ENCODE measurements at places on chromosomes 12 and 14.

DNA sequence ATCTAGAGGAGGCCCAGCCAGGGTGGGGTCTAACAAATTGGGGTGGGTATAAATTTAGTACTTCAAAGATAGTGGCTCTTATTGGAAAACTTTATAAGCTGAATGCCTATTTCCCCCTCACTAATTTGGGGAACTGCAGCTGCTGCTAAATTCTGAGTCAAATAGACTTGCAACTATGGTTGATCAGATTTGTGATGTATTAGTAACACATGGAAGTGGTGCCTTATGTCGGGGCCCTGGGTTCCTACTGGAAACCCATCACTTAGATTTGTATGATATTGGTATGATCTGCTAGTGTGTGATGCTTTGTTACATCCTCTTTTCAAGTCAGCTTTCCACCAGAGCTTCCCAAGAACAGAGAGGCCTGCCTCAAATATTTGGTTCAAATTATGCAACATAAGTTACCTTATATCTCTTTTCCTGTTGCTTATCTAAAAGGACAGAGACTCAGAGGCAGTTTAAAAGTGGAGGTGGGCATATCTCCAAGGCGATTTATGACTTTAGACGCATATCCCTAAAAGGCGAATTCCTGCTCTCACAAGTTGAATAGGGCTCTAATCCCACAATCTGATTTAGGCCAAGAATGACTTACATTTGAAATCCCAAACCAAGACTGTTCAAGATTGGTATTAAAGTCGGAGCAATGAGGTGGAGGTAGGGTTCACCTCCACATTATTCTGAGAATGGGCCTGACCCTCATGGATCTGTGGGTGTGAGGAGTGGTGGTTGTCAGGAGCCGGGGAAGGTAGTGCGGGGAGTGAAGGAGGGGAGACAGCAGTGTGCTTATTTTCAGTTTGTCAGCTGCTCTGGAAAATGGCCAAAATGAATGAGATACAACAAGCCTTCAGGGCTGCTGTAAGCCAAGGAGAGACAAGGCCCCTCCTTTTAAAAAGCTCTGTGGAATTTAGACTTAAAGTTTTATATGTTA, 425.8 kb downstream of the RAD51B start:
- H3K4me1 ChIP-seq = peaks cover 4% of the 10 kb centered on the region
- no peak for DNase-seq
- no peak overlapping the region for H3K27ac ChIP-seq
- H3K27me3 ChIP-seq = no peaks in the 10 kb centered on the region
- no peak overlapping the region for H3K4me3 ChIP-seq
- no peaks in the 10 kb centered on the region for H3K36me3 ChIP-seq

- H3K4me1 ChIP-seq = no peaks in the 10 kb centered on the region
- no peak for DNase-seq
- no peaks in the 10 kb centered on the region for H3K36me3 ChIP-seq
These were observed 330.4 kb downstream of the MDGA2 start for GRCh38 chr14:47345016-47345415.

GRCh38 chr12:110501399-110501751, 536 bp downstream of the VPS29 start:
- peak overlapping the region; percentile 83 for H3K4me3 ChIP-seq
- DNase-seq = no peak
- H3K36me3 ChIP-seq = no peaks in the 10 kb centered on the region
- no peaks in the 10 kb centered on the region for H3K27me3 ChIP-seq
- H3K27ac ChIP-seq = peak overlapping the region; percentile 90

- peaks cover 14% of the 10 kb centered on the region for H3K36me3 ChIP-seq
- peak; percentile 70 for DNase-seq
- H3K27ac ChIP-seq = peak overlapping the region; percentile 98
These were observed 11.7 kb downstream of the HDAC7 start for GRCh38 chr12:47808050-47808449.

GRCh38 chr14:41642367-41642766, 35.7 kb downstream of the LRFN5 start:
- DNase-seq = no peak
- H3K4me3 ChIP-seq = no peak overlapping the region
- no peak overlapping the region for H3K27ac ChIP-seq
- H3K27me3 ChIP-seq = no peaks in the 10 kb centered on the region
- no peaks in the 10 kb centered on the region for H3K4me1 ChIP-seq
- H3K36me3 ChIP-seq = no peaks in the 10 kb centered on the region

DNA sequence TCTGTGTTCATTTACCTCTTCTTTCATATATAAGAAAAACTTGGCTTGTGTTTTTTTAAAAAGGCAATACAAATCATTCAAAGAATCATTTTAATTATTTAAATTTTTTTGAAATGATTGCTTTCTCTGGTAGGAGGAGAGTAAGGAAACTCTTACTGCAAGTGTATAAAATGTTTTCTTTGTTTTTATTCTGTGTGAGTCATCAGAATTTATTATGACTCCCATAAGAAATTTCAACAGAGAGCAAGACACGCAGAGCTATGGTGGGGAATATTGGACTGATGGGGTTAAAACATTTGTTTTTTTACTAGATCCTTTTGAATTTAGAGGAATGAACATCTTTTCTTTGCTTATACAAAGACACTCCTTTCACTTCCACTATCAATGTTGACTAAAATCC, 119.1 kb upstream of the ATXN7L3B start:
- H3K4me1 ChIP-seq = no peaks in the 10 kb centered on the region
- no peak overlapping the region for H3K27ac ChIP-seq
- no peaks in the 10 kb centered on the region for H3K36me3 ChIP-seq
- DNase-seq = no peak
- H3K27me3 ChIP-seq = no peaks in the 10 kb centered on the region
- H3K4me3 ChIP-seq = no peak overlapping the region

- no peak overlapping the region for H3K27ac ChIP-seq
- no peaks in the 10 kb centered on the region for H3K27me3 ChIP-seq
- H3K36me3 ChIP-seq = no peaks in the 10 kb centered on the region
- peaks cover 6% of the 10 kb centered on the region for H3K4me1 ChIP-seq
These were observed 3.8 kb downstream of the CLECL1 start for GRCh38 chr12:9729082-9729481.

GRCh38 chr12:2052826-2053678, at the start of gene CACNA1C:
TSS of gene CACNA1C (plus strand) at chr12:2052987. CDS start at chr12:2053563, 576 bp downstream.
- H3K4me1 ChIP-seq = peaks cover 8% of the 10 kb centered on the region
- no peak within 1 kb of the TSS for H3K27ac ChIP-seq
- DNase-seq = no peak
- peaks cover 28% of the 10 kb centered on the region for H3K27me3 ChIP-seq
- no peaks in the 10 kb centered on the region for H3K36me3 ChIP-seq
- H3K4me3 ChIP-seq = peak within 1 kb of the TSS; percentile 59

DNA sequence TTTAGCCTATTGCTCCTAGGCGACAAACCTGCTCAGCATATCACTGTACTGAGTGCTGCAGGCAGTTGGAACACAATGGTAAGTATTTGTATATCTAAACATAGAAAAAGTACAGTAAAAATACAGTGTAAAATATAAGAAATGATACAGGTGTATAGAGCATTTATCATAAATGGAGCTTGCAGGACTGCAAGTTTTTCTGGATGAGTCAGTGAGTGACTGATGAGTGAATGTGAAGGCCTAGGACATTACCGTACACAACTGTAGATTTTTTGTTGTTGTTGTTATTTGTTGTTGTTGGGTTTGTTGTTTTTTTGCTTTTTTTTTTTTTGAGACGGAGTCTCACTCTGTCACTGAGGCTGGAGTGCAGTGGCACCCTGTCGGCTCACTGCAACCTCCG, 33.4 kb downstream of the PNMA1 start:
- no peaks in the 10 kb centered on the region for H3K36me3 ChIP-seq
- no peak for DNase-seq
- H3K27ac ChIP-seq = no peak overlapping the region
- H3K4me3 ChIP-seq = no peak overlapping the region
- no peaks in the 10 kb centered on the region for H3K4me1 ChIP-seq

GRCh38 chr12:92696216-92696615, 6.6 kb upstream of the PLEKHG7 start:
- no peaks in the 10 kb centered on the region for H3K4me1 ChIP-seq
- H3K27me3 ChIP-seq = no peaks in the 10 kb centered on the region
- H3K27ac ChIP-seq = no peak overlapping the region
- DNase-seq = no peak
- no peaks in the 10 kb centered on the region for H3K36me3 ChIP-seq

- no peak overlapping the region for H3K4me3 ChIP-seq
- H3K27me3 ChIP-seq = no peaks in the 10 kb centered on the region
- H3K4me1 ChIP-seq = no peaks in the 10 kb centered on the region
- DNase-seq = no peak
These were observed 126.7 kb upstream of the BTG1 start for GRCh38 chr12:92272061-92272964.

DNA sequence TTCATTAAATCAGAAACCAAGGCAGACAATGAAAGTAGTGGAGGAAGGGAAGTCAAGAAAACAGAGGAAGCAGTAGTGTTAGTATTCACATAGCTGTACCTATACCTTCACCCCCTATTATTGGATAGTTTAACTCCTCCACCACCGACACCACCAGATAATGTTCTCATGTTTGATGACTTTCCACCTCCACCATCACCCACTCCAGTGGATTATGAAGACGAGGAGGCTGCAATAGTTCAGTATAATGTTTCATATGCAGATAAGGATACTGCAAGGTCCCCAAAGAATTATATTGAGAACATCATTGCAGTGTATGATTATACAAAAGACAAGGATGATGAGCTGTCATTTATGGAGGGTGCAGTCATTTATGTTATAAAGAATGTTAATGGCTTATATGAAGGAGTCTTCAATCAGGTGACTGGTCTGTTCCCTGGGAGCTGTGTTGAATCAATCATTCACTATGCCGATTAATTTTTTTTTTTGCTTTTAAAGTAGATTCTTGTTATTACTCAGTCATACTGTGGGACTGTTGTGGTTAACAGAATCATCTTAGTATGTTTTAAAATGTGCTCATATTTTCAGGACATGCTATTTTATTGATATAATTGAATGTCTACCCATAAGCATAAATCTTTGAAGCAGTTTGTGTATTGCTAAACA, 32.2 kb upstream of the KTN1 start:
- no peaks in the 10 kb centered on the region for H3K36me3 ChIP-seq
- H3K4me3 ChIP-seq = no peak overlapping the region
- H3K27ac ChIP-seq = no peak overlapping the region
- H3K4me1 ChIP-seq = no peaks in the 10 kb centered on the region
- no peak for DNase-seq
- no peaks in the 10 kb centered on the region for H3K27me3 ChIP-seq

DNA sequence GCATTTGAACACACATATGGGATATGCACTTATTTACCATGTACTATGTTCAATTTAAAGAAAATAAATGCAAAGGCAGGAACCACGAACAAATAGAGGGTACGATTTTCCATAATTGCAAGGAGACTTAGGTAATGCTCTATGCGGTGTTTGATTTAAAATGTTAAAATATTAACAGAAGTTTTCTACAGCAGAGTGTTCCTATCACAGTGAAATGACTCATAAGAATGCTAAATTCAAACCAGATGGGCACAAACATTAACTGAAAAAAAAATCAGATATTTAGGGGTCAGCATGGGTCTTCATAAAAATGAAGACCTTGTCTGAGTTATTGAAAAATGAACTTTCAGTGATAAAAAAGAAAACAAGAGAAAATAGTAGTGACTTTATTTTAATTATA, 65.4 kb downstream of the LLPH start:
- H3K36me3 ChIP-seq = no peaks in the 10 kb centered on the region
- no peak overlapping the region for H3K27ac ChIP-seq
- DNase-seq = no peak
- no peak overlapping the region for H3K4me3 ChIP-seq

DNA sequence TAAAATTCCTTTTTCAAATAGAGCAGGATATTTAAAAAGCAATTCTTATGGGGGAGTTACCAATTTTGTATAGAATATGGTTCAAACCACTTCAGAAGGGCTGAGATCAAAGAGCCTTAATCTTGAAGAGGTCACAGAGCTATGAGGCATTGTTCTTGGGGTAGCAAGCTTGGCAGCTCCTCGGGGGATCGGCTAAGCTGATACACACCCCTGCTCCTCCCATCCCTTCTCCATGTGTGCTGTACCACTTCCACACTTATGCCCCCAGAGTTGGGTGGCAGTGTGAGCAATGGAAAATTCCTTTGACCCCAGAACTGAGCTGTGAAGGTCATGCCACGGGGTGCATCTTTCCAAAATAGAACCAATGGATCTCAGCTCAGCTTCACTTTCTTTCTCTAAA, 15.0 kb upstream of the TMEM30B start:
- H3K36me3 ChIP-seq = no peaks in the 10 kb centered on the region
- no peaks in the 10 kb centered on the region for H3K4me1 ChIP-seq
- no peak overlapping the region for H3K27ac ChIP-seq
- no peak for DNase-seq
- H3K4me3 ChIP-seq = no peak overlapping the region
- H3K27me3 ChIP-seq = no peaks in the 10 kb centered on the region

DNA sequence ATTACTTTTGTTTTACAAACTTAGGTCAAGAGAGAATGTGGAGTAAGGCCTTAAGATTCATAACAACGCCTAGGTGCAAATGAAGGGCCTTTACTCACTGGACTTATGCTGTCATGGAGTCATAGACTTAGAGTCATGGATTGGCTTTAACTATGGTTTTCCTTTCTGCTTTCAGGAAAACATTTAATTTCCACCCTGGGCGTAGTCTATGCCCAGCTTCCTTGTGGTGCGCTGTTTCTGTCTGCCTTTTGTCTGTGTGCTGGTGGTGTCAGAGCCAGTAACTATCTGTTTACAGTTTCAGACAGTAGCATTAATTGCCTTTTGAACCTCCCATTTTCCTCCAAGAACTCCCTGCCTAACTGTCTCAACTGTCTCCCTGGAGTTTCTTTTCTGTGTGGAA, 31.8 kb upstream of the COX6A1 start:
- no peak overlapping the region for H3K4me3 ChIP-seq
- H3K27me3 ChIP-seq = peaks cover 6% of the 10 kb centered on the region
- no peak for DNase-seq
- no peaks in the 10 kb centered on the region for H3K4me1 ChIP-seq
- no peaks in the 10 kb centered on the region for H3K36me3 ChIP-seq

GRCh38 chr12:46152456-46152855, 116.4 kb downstream of the SLC38A1 start:
- no peaks in the 10 kb centered on the region for H3K36me3 ChIP-seq
- no peak for DNase-seq
- H3K27ac ChIP-seq = no peak overlapping the region
- no peaks in the 10 kb centered on the region for H3K4me1 ChIP-seq

GRCh38 chr14:74619672-74620131, 7.7 kb upstream of the LTBP2 start:
- no peak for DNase-seq
- no peak overlapping the region for H3K4me3 ChIP-seq
- H3K27me3 ChIP-seq = no peaks in the 10 kb centered on the region
- no peaks in the 10 kb centered on the region for H3K36me3 ChIP-seq

GRCh38 chr14:64388533-64389285, 556 bp downstream of the MTHFD1 start:
- DNase-seq = no peak
- peak overlapping the region; percentile 63 for H3K27ac ChIP-seq
- H3K27me3 ChIP-seq = no peaks in the 10 kb centered on the region

GRCh38 chr12:46722394-46723185, 103.2 kb downstream of the SLC38A4 start:
- H3K4me3 ChIP-seq = no peak overlapping the region
- no peaks in the 10 kb centered on the region for H3K36me3 ChIP-seq
- no peaks in the 10 kb centered on the region for H3K4me1 ChIP-seq
- H3K27ac ChIP-seq = no peak overlapping the region
